ENCODE measurements at places on chromosomes 12 and 14.

DNA sequence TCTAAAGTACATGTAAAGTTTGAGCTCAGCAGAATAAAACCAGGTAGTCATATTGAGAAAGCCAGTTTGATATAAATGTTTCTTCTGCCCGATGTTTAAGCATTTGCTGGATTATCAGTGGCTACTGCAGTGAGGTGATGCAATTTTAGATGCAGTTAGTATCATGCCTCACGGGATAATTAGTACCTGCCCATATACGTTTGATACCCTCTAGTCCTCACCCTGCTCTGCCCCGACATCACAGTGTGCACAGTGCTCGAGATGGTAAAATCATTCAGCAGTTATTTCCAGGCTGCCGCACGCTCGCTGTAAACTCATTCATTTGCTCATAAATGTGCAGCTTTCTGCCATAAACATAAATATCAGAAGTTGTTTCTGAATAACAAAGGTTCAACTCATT, 152.7 kb downstream of the PELI2 start:
- H3K27me3 ChIP-seq = no peaks in the 10 kb centered on the region
- H3K4me1 ChIP-seq = no peaks in the 10 kb centered on the region

DNA sequence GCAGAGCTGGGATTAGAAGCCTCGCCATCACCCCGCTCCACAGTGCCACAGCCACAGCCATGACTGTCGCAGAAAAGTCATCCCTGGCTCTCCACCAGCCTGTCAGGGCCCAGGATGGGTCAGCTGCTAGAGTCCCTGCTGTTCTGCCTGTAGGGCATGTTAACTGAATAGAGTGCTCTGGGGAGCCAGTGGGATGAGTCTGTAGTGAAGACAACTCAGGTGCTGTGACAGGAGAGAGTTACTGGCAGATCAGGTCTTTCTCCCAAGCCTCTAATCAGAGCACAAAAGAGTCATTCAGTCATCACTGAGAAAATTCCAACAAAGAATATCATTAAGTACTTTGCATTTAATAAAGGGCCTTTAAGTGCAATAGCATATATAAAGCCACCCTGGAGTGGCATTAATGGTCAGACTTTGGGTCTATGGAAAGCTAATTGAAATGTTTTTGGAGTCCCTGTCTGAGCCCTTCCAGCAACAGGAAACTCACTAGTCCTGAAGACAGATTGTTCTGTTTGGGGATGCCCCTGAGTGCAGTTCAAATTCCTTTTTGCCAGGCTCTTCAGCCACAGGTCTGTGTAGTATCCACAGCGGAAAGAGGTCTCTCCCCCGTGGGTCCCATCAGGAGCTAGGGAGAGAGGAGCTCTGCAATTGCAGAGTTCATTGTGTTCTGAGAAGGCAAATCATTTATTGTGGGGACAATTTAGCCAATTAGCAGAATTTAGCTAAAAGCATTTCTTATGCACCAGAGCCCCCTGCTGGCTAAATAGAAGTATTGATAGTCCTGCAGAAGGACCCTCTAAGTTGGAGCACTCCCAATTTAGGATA, 45.2 kb upstream of the C14orf132 start:
- H3K27ac ChIP-seq = no peak overlapping the region
- H3K4me1 ChIP-seq = no peaks in the 10 kb centered on the region
- H3K4me3 ChIP-seq = no peak overlapping the region
- peaks cover 62% of the 10 kb centered on the region for H3K27me3 ChIP-seq
- no peak for DNase-seq

DNA sequence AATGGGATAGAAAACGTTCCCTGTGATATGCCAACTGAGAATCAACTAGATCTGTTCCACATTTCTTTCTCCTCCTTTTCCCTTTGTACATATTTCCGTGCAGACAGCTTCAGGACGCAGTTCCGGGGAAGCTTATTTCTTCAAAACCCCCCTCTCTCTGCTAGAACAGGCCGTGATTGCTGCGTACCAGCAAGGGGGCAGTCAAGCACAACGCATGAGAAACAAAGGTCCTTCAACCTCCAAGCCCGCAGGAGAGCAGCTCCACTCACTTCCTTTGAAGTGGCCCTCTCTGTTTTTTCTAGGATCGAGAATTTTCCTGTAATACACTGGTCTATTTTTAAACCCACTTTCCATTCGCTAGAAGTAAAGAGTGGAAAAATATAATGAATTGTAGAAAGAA, 80.8 kb downstream of the ZNF664 start:
- no peaks in the 10 kb centered on the region for H3K4me1 ChIP-seq
- H3K36me3 ChIP-seq = no peaks in the 10 kb centered on the region
- no peak overlapping the region for H3K4me3 ChIP-seq

DNA sequence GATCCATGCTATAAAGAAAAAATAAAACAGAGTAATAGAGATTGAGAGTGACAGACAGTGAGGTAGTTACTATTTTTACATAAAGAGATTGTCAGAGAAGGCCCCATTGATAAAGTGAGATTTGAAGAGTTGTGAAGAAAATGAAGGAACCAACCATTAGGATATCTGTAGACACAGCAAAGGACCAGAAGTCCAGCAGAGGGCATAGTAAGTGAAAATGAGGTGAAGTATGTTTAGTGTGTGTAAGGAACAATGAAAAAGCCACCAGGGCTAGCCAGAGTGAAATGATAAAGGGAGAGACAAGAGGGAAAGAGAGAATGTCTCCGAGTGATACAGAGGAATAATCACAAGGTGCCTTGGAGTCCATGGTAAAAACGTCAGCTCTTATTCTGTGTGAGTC, 411.0 kb downstream of the NELL2 start:
- no peak overlapping the region for H3K4me3 ChIP-seq
- no peak for DNase-seq
- no peaks in the 10 kb centered on the region for H3K27me3 ChIP-seq
- H3K27ac ChIP-seq = no peak overlapping the region
- no peaks in the 10 kb centered on the region for H3K36me3 ChIP-seq

DNA sequence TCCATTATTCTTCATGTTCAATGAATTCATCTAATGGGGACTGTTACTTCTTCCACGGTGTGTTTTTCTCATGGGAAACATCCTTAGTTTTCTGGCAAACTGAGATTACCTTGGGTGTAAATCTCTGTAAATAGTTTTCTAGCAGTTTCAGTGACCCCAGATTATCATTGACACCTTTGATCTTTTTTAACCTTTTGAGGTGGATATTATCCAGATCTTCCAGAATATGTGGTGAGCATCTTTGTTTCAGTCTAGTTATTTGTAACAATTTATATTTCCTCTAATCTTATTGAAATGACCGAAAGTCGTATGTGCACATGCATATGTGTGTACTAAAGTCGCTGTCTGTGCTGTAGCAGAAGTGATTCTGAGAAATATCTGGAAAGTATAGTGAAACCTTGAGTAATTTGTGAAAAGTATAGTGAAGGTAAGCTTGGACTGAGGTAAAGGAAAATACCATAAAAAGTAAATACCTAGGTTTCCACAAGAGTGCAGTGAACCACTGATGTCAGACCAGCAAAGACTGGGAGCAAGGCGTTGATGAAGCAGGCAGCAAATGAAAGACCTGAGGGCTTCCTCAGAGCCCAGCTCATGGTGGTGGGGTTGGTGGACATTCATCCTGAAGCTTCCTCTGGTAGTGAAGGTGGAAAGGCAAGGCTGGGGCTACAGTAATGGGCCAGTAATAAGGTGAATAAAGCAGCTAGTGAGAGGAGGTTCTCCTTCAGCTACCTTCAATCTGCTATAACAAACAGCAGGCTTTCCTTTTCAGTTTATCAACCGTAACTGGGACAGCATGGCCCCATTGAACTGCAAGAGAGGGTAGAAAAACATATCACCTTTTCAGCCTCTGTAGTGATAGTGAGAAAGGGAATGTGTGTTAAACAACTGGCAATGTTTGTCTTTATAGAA, 480.2 kb upstream of the FBXO33 start:
- DNase-seq = no peak
- H3K4me3 ChIP-seq = no peak overlapping the region
- H3K4me1 ChIP-seq = no peaks in the 10 kb centered on the region

GRCh38 chr14:34174973-34175372, 224.1 kb upstream of the EGLN3 start:
- H3K4me3 ChIP-seq = no peak overlapping the region
- no peaks in the 10 kb centered on the region for H3K4me1 ChIP-seq
- DNase-seq = no peak
- H3K27ac ChIP-seq = no peak overlapping the region
- H3K36me3 ChIP-seq = no peaks in the 10 kb centered on the region

- peak overlapping the region; percentile 31 for H3K4me3 ChIP-seq
- no peaks in the 10 kb centered on the region for H3K36me3 ChIP-seq
- DNase-seq = no peak
- no peak overlapping the region for H3K27ac ChIP-seq
Measured at GRCh38 chr12:47651368-47652254, 54.2 kb downstream of the RPAP3 start.

DNA sequence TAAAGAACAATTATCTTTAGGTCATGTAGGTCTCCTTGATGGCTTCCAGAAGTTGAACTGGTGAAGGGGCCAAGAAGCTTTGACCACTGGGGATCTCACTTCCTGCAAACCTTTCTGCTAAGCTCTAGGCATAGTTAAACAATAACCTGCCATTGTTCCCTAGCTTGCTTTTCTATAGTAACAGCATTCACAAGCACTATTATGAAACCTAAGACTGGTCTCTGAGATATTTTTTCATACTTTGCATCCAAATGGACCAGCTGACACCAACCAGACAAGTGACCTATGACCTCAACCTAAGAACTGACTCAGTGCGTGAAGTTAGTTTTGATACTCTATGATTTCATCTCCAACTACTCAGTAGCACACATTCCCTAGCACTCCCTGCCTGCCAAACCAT, 129.1 kb downstream of the PTPRB start:
- H3K27ac ChIP-seq = no peak overlapping the region
- no peak overlapping the region for H3K4me3 ChIP-seq
- no peaks in the 10 kb centered on the region for H3K4me1 ChIP-seq
- no peaks in the 10 kb centered on the region for H3K36me3 ChIP-seq
- DNase-seq = no peak

DNA sequence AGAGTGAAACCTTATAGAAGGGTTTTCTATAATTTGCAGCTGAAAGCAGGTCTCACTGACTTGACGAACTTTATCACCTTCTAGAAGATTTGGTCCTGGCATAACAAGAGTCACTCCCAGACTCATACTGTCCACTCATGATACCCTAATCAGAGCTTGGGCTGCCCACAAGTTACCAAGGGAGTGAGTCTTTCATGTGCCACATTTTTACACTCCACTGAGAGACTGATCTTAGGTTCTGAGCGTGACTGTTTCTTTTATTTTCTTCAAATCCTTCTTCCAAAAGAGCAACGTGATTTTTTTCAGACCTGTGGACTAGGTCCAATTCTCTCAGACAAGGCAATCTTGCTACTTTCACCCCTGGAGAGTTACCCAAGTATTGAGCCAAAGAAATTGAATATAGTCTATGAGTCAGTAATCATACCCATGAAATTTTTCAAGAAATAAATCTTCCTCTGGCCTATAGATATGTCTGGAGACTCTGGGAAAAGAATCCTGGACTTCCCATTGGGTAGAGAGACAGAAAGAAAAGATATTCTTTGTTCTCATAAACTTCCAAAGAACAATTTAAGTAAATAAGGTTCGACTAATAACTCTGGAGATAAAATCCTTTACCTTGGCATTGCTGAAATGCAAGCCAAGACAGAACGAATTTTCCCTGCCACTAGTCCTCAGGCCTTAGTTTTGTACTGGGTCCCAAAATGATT, 26.9 kb downstream of the SIX1 start:
- H3K4me3 ChIP-seq = no peak overlapping the region
- no peaks in the 10 kb centered on the region for H3K4me1 ChIP-seq
- DNase-seq = no peak
- H3K27ac ChIP-seq = no peak overlapping the region

DNA sequence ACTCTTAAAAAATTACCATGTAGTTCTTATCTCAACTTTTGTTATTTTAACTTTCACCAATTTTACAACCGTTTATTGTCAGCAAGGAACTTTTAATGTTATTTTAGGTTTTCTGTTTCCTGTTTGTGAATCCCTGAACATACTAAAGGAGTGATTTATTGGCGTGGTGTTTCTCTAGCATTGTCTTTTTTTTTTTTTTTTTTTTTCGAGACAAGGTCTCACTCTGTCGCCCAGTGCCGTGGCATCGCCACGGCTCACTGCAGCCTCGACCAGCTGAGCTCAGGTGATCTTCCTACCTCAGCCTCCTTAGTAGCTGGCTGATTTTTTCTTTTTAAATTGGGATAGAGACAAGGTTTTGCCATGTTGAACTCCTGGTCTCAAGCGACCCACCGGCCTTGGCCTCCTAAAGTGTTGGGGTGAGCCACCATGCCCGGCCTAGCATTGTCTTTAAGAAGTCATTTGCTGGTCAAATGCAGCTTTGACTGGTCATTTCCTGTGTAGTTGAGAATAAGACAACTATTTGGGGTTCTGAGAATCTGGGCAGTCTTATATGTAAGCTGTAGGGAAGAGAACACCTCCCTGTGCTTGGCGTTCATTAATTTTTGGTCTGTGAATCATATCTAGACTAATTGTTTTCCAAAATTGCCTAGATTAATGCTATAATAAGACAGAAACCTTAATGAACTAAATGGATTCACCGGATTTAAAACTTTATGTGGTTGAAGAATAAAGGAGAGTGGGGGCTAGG, 2.1 kb downstream of the WASHC4 start:
- peak overlapping the region; percentile 29 for H3K27ac ChIP-seq
- no peaks in the 10 kb centered on the region for H3K36me3 ChIP-seq
- H3K4me1 ChIP-seq = peaks cover 21% of the 10 kb centered on the region

DNA sequence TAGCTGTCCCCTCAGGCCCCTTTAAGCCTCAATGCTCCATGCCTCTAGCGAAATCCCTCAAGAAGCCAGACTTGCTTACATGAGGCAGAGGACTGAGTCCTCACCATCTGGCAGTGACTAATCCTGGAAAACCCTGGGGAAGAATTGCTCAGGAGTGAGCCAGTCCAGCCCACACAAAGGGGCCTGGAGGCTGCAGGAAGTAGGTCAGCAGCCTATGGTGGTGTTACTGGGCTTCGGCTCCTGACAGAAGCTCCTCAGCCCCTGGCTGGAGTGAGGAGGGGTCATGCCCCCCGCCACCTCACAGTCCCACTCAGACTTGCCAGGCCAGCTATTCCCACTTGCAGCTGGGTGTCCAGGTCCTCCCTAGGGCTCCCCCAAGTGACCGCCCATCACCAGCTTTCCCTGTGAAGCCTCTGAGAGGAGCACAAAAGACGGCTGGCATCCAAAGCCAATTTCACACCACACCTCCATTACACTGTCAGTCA, 250.5 kb downstream of the DPF3 start:
- H3K4me3 ChIP-seq = no peak overlapping the region
- H3K4me1 ChIP-seq = no peaks in the 10 kb centered on the region
- no peaks in the 10 kb centered on the region for H3K36me3 ChIP-seq
- no peak overlapping the region for H3K27ac ChIP-seq
- no peak for DNase-seq

GRCh38 chr12:55972911-55973598, 823 bp upstream of the RAB5B start:
- peak overlapping the region; percentile 44 for H3K4me3 ChIP-seq
- H3K27ac ChIP-seq = peak overlapping the region; percentile 91
- H3K4me1 ChIP-seq = peaks cover 40% of the 10 kb centered on the region
- no peaks in the 10 kb centered on the region for H3K27me3 ChIP-seq

GRCh38 chr14:52974406-52974805, 23.6 kb upstream of the FERMT2 start:
- no peaks in the 10 kb centered on the region for H3K36me3 ChIP-seq
- DNase-seq = no peak
- peaks cover 5% of the 10 kb centered on the region for H3K4me1 ChIP-seq
- no peak overlapping the region for H3K27ac ChIP-seq
- H3K27me3 ChIP-seq = no peaks in the 10 kb centered on the region
- no peak overlapping the region for H3K4me3 ChIP-seq
